ENCODE measurements at places on chromosomes 12 and 14.

DNA sequence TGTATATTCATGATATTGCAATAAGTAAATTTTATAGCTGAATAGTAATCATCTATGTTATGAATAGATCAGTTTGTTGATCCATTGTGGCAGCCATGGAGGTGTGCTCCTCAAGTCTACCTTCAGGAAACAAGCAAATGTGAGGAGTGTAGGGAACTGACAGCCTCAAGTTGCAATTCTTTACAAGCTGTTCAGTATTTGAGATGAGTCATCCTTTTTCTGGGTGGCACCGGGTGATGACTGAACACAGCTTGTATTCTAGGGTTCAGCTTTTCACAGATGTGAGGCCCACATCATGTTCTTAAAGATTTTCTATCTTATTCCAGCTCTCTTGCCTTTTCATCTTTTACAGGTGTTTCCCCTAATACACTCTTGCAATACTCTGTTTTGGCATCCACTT lies 452.4 kb downstream of the KCNH5 start:
- no peak for DNase-seq

GRCh38 chr14:62062645-62063044 lies 300.4 kb downstream of the SNAPC1 start:
- no peak for DNase-seq

DNA sequence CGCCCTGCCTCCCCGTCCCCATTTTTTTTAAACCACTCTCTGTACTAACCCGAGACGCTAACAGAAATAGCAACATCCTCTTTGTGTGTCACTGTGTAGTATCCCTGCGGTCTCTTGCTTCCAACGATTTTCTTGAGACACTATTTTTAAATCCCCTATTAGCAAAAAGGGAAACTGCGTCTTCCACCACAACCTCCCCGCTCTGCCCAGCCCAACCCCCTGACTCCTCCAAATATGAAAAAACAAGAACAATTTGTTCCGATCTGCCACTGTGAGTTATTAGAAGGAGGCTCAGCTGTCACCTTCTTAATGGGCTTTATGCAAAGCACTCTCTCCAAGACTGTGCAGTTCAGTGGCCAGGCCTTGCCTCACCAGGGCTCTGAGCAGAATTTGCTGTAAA lies 76.3 kb downstream of the MAP1LC3B2 start:
- DNase-seq: no peak

GRCh38 chr14:65096323-65097089 lies 5.8 kb downstream of the MAX start:
- no peak for DNase-seq

- DNase-seq: no peak
These were observed 1304.9 kb downstream of the TMEM121 start for GRCh38 chr14:106831322-106831720.

DNA sequence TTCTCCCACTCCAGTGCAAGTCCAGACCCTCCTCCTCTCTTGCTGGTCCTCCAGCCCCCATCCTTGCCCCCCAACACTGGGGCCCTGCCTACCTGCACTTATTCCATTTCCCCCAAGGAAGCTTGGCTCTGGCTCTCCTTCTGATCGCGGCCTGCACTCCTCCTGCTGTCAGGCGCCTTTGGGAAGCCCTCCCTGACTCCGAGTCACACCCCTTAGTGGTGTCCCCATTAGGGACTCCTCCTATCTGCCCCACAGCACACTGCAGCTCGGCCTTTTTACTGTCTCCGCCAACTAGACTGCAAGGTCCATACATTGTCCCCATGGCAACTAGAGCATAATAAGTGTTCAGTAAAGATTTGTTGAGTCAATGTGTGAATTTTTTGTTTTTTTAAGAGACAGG lies 32.9 kb downstream of the FIGNL2 start:
- DNase-seq: no peak

DNA sequence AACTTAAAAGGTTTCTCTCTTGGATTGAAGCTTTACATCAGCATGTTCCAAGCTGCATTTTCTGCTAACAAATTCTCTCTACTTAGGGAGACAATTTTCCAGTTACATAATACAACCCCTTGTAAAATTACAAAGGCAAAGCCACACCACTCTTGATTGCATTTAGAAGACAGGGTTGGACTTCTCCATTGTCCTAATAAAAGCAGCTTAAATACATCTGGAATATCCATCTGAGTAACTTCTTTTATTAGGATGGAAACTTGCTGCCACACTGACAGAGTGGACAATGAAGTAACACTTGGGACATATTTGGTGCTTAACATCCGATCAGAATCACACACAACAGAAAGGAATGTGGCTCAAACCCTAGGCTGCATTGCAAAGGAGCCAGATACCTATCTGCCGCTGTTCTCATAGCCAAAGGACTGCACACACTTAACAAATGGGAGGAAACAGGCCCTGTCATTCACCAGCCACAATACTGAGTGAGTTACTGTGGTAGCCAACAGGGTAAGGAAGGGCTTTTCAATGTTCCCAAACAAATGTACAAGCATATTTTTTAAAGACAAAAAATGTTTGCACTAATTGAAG lies 157.2 kb downstream of the PAX9 start:
- DNase-seq: no peak

DNA sequence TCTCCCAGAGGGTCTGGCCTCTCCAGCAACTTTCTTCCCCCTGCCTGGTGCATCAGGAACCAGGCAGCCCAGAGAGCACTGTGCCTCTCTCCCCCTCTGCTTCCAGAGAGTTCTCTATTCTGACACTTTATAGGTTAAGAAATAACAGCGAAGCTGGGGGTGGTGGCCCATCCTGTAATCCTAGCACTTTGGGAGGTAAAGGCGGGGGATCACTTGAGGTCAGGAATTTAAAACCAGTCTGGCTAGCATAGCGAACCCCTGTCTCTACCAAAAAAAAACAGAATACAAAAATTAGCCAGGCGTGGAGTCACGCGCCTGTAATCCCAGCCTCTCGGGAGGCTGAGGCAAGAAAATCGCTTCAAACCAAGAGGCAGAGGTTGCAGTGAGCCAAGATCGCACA lies 58.3 kb downstream of the ESRRB start:
- no peak for DNase-seq

- DNase-seq: no peak
These were observed 151.4 kb upstream of the DAAM1 start for GRCh38 chr14:59037086-59037485.

DNA sequence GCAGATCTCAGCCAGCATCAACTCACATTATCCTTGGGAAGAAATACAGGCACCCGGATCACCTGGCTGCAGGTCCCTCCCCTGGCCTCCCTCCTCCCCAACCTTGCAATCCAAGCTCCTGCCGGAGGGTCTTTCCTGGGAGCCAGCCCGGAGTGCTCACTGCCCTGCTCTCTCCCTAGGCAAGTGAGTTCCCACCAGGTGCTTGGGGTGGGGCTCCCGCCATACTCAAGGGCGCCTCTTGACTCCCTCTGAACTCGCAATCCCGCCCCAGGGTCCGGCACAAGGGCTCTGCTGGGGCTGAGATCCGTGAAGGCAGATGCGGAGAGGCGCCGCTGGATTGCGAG lies 1.2 kb upstream of the CEP170B start:
- no peak for DNase-seq

Data from amygdala (tissue), 56 donors.